ENCODE measurements at places on chromosomes 7 and 10.
A peak's percentile ranks its signal among the peaks of the same experiment; 100 is the strongest.

- DNase-seq: no peak
These were observed 58.5 kb upstream of the ECHDC3 start for GRCh38 chr10:11683529-11684320.

DNA sequence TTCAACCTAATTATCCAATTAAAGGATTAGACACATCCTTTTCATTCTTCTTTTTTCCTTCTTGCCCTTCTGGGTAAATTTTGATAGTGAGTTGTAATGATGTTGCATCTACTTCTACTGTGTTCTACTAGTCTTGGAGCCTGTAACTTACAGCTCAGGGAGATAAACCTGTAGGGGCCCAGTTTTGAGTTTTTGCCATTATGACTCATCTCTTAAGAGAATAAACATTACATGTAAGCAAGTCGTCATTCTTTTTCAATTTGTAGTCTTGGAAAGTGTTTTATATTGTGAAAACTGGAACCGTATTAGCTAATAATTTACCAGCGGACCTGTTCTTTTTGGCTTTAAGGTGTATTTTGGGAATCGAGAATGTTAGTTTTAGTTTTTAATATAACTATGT is 89.7 kb upstream of the RPA3 start:
- DNase-seq: peak; percentile 68

- peak; percentile 35 for DNase-seq
These were observed 53.7 kb downstream of the TAF3 start for GRCh38 chr10:7872041-7872442.

DNA sequence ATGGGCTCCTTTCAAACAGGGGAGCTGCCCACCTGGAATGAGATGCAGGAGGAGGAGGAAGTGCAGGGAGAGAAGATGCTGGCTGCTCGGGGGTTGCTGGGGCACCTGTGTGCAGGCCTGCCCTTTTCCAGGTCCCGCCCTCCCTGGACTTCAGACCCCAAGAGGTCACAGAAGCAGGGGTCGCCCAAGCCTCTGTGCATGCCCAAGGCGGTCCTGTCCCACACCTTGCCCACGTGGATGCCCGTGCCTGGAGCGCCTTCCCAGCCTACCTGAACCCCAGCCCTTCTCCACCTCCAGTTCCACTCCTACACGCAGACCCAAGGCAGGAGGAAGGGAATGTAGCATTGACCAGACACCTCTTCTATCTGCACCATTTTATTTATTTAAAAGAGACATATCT is 71.3 kb downstream of the SH3PXD2A start:
- no peak for DNase-seq

GRCh38 chr10:98309366-98310355 is 41.7 kb upstream of the LOXL4 start:
- peak; percentile 83 for DNase-seq

GRCh38 chr10:124294811-124295770 is 123.6 kb downstream of the OAT start:
- DNase-seq: no peak

DNA sequence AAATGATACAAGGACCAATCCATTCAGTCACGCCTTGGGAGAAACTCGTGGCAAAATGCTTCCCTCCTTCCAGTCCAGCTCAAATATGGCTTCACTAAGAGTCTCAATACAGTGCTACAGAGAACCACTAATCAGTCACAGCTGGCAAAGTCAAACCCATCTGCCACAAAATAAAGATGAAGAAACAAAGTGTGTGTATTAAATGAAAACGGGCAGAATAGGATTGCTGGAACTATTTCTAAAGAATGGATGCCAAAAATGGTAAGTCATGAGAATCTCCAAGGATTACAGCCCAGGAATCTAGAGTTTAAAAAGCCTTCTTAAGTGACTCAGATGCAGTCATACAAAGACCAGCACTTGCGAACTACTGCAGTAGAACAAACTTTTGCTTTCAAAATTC is 61.9 kb downstream of the CACUL1 start:
- DNase-seq: peak; percentile 84

GRCh38 chr7:3592401-3593134 is 291.5 kb downstream of the SDK1 start:
- no peak for DNase-seq

DNA sequence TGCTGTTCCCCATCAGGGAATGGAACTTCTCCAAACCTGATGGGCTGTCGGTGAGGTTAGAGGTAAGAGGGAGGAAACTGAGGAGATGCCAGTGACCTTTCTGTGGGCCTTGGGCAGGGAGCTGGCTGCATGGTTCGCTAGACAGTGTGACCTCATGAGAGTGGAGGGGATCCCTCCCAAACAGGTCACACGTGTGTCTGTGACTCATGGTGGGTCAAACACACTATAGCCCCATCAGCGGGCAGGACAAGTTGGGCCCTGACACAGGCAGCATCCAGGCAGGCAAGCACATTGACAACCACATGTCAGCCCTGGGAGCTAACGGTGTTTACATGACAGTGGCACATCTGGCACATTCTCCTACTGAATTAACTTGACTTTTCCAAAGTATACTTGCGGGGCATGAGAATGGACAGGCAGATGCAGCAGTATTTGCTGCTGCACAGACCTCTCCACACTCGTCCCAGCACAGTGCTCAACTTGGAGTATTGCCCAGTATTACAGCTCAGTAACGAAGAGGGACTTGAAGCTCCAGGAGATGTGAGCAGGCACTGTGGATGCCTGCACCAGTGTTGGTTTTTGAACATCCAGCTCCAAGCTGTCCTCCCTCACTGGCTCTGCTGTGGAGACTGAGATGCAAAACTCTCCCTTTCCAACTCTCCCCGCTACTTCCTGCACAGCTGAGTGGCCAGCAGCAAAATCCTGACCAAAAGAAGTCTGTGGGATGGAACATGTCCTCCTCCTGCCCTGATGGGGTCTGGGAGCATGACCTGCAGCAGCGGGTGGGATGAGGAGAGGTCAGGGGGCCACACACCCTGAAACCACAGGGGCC is 199.6 kb downstream of the WDR37 start:
- no peak for DNase-seq

DNA sequence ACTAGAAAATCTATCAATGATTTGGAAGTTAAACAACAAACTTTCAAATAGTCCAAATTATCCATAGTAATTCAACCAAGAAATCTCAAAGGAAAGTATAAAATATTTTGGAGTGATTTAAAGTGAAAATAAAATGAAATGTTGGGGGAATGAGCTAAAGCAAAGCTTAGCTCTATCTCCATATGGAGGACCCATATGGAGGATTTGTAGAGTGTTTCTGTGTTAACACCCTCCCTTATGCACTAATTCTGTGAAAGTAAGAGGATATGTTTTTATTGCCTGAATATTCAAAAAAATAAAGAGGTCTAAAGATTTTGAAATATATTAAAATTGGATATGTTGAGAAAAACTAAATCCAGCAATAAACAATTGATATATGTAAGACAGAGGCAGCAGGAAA is 31.6 kb downstream of the CDC14C start:
- no peak for DNase-seq

GRCh38 chr7:154857728-154858681 is 144.9 kb downstream of the PAXIP1 start:
- no peak for DNase-seq

GRCh38 chr7:27083646-27084045 is 12.2 kb downstream of the HOXA1 start:
- DNase-seq: no peak

DNA sequence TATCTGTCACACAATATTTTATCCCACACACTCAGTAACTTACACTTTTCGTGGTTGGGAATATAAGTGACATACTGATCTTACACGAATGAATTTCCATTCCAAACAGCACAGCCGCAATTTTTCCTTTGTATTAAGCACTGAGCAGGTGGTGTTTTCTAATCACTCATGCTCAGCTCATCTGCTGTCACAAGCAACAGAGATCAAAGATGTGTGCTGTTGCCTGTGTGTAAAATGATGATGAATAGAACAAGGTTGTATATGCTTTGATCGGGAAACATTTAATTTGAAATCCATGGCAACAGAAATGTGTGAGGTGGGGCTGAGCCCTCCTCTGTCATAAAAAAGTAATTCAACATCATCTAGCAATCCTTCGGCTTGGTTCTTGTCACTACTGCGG is 927.7 kb upstream of the MBL2 start:
- DNase-seq: no peak

DNA sequence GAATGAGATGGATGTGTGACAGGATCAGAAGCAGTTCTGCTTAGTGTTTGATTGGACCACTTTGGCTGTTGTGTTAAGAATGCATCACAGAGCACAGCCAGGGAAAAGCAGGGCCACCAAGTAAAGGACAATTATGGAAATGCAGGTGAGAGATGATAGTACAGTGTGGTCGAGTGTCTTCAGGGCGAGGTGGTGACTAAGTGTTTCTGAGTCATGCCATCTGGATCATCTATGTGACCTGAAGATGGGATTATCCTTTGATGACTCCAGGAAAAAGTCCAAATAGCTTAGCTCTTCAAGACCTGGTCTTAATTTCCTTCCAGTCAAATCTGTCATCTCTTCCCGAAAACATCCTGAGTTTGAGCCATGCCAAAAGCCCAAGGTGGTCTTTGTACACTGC is 523.2 kb upstream of the IGFBP3 start:
- DNase-seq: no peak

DNA sequence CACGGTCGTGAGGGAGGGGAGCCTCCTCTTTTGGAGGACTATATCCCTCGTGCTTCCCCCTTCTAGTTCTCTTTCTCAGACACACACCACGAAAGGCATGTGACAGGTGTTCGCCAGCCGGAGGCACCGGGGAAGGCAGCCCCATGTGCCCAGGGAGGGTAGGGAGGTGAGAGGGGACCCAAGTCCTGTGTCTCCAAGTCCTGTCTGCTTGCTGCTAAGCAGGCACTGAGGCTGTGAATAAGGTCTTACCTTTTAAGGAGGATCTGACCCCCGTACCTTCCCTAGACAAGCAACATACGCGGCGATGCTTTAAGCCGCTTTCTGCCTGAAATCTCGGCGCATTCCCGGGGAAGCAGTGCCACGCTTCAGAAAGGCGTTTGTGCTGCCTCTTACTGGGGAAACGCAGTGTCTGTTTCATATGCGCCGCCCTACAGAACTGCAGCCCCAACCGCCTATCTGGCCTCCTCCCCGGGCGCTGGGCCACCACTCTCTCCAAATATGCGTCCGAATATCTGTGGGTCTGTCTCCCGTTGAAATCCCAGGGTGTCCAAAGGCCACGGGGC is 770 bp downstream of the PLXNA4 start:
- DNase-seq: peak; percentile 64

- peak; percentile 96 for DNase-seq
These were observed 63.9 kb upstream of the AHR start for GRCh38 chr7:17234398-17235031.

DNA sequence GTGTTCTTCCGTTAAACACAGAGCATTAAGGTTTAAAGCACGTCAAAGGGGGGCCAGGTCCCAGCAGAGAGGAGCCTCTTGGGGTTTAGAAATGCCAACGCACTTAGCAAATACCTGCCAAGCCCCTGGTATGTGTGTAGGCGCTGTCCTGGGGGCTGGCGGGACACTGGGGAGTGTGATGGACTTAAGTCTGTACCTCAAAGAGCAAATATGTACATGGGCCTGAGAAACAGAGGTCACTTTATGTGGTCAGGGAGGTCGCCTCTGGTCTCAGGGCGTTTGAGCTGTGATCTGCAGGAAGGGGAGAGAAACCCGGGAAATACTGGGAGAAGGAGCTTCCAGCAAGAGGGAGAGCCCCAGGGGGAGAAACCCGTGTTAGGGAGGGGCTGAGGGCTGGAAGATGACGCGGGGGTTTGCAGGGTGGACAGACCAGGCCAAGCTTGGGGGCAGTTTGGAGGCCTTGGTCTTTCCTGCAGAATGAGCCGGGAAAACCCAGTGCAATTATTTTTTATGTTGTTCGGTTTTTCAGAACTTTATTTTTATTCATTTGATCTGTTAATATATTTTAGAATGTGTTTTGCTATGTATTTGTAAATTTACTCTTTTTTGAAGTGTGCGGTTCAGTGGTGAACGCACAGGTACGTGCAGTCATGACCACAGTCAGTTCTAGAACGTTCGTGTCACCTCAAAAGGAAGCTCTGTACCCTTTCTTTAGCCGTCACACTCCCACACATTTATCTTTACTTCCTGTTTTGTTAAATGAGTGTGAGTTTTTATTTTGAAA is 441.4 kb upstream of the FOXK1 start:
- DNase-seq: no peak

DNA sequence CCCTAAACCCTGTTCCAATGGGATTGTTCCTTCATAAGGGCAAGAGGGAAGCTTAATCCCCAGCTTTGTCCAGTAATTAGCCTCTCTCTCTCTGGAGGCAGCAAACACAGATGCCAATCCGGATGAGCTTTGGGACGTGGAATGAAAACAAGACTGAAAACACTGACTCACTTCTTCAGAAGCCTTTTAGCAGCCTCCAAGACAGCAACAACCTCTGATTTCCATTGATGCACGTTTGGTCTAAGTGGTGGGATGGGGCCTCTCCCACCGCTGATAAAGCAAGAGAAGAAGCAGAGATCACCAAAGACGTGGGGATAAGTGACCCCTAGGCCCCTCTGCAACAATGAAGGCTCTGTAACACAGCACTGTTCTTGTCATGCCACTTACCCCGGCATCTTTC is 5.8 kb upstream of the GFRA1 start:
- DNase-seq: no peak

- DNase-seq: no peak
These were observed 35.2 kb upstream of the BMPR1A start for GRCh38 chr10:86721232-86721631.

GRCh38 chr7:73963252-73963822 is 64.6 kb upstream of the ELN start:
- DNase-seq: no peak

- DNase-seq: no peak
These were observed 37.2 kb downstream of the RAPGEF5 start for GRCh38 chr7:22319424-22320403.

GRCh38 chr10:77430530-77430929 is 207.1 kb downstream of the KCNMA1 start:
- no peak for DNase-seq

DNA sequence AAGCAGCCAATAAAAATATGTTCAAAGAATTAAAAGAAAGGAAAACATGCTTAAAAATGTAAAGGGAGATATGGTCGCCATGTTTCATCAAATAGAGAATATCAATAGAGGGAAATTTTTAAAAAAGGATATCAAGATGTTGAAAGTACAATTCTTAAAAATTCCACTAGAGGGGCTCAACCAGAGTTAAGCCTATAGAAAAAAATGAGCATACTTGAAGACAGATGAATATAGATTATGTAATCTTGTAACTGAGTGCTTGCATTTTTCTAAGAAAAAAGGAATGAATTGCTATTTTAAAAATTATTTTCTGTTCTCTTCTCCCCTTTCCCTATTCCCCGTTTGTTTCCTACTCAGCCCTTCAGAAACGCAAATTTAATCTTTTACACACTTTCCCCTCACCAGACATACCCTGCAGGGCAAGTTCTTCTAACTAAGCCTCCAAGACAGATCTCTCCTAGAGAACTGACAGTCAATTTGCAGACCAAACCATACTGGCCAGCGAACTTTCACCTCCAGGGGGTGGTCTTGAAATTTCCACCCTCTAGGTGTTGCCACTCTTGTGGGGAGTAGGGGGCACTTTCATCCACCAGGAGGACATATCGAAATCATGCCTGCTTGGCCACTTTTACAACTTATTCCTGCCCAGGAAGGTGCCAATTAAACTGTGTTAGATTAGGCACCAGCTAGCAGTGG is 67.7 kb downstream of the NSUN6 start:
- peak; percentile 39 for DNase-seq
